Sciatic nerve (tissue), 2 donors: ENCODE measurements at places on chromosomes 7 and 10. TPM values are rescaled to one million over a fixed set of nuclear protein-coding genes. Genes with fewer than 3 reads are reported as not detected.

Gene WDR11
- 62.2 TPM for total RNA-seq

Gene AGMO
- 6.9 TPM for total RNA-seq

Gene PHYHIPL
- 0.40 TPM for total RNA-seq

Gene ASIC3
- 4.7 TPM for total RNA-seq

Gene ANXA8L1
- 0.31 TPM for total RNA-seq

Gene PLXDC2
- total RNA-seq, result 118 TPM

Gene ENTPD7
- 4.9 TPM for total RNA-seq

Gene OR2A1
- total RNA-seq, result 0.22 TPM

Gene SLC18A2
- total RNA-seq, result 1.2 TPM

Gene OR6V1
- not detected for total RNA-seq
